ENCODE measurements at places on chromosomes 6 and 20.

DNA sequence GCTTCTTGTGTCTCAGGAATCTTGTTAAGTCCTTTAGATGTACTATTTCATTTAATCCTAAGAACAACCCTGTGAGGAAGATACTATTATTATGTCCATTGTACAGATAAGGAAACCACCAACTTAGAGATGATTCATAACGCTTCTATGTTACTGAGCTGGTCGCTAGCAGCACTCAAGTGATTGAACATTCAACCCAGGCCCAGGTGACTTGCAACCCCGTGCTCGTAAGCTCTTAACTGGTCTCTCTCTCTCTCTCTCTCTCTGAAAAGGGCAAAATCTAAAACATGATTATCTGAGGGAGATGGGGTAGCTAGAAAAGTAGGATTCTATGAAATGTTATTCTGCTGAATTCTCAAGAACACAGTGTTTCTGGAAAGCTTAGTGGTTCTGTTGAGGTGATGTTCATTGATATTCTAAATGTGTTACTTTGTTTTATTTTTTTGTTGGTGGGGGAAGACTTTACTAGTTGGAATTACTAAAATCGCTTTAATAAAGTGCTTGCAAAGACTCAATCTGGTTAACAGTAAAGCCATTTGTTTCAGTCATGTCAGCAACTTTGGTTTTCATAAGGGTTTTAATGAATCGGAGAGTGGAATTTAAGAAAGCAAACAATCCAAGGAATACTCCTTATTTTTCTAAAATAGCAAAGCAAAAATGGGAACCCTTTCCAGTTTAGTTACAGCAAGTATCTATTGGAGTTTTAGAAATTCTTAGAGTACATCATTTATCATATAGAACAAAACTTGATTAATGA lies 265.0 kb upstream of the TAB2 start:
- DNase-seq, result no peak

GRCh38 chr6:161204866-161205557 lies 68.8 kb downstream of the AGPAT4 start:
- no peak for DNase-seq

- no peak for DNase-seq
These were observed 277 bp downstream of the ADGRB3 start for GRCh38 chr6:68635412-68635705.

GRCh38 chr6:24919056-24919892 lies 16.5 kb downstream of the RIPOR2 start:
- DNase-seq, result no peak

GRCh38 chr6:28648035-28648877 lies 122.6 kb downstream of the GPX5 start:
- peak; percentile 12 for DNase-seq

- no peak for DNase-seq
These were observed 118.0 kb upstream of the ARID1B start for GRCh38 chr6:156658966-156659821.

DNA sequence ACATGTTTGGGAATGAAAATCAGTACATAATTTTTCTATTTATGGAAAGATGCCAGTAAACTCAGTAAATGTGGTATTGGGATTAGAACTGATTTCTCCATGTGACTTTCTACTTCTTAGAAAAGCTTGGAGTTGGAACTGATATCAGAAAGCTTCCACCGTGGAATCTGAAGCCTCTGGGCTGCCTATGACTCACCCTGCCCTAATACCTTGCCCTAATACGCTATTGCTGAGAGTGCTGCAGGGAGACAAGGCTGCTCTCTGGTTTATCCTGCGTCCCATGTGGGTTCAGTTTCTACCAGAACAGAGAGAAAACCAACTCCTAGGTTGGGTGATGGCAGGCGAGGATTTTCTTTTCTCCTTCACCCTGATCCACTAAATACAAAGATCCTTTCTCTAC lies 3.3 kb upstream of the STMND1 start:
- no peak for DNase-seq

DNA sequence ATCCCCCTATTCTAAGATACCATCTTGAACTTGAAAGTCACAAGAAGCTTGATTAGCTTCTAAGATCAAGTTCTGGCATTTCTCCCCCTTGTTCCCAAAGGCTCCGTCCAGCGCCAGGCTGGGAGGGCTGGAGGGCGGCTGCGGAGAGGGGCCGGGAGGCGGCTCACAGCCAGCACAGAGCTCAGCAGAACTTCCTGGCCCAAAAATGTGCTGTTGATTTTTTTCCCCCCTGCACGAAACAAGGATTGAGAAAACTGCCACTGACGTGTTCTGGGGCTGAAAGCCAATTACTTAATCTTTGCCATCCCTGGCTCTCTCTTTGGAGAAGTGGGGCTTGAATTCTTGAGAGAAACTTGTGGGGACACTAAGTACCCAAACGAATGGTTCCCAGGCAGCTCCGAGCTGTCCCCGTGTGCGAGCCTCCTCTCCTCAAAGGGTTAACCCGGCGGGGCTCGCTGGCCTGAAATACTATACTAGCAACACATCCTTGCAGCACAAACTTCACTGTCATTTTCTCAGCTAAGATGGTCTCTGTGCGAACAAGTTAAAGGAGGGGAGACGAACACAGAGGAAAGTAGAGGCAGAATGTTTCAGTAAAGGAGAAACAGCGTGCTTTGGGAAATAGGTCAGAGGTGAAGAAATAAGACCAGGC lies 452 bp downstream of the TRAF3IP2 start:
- peak; percentile 53 for DNase-seq

DNA sequence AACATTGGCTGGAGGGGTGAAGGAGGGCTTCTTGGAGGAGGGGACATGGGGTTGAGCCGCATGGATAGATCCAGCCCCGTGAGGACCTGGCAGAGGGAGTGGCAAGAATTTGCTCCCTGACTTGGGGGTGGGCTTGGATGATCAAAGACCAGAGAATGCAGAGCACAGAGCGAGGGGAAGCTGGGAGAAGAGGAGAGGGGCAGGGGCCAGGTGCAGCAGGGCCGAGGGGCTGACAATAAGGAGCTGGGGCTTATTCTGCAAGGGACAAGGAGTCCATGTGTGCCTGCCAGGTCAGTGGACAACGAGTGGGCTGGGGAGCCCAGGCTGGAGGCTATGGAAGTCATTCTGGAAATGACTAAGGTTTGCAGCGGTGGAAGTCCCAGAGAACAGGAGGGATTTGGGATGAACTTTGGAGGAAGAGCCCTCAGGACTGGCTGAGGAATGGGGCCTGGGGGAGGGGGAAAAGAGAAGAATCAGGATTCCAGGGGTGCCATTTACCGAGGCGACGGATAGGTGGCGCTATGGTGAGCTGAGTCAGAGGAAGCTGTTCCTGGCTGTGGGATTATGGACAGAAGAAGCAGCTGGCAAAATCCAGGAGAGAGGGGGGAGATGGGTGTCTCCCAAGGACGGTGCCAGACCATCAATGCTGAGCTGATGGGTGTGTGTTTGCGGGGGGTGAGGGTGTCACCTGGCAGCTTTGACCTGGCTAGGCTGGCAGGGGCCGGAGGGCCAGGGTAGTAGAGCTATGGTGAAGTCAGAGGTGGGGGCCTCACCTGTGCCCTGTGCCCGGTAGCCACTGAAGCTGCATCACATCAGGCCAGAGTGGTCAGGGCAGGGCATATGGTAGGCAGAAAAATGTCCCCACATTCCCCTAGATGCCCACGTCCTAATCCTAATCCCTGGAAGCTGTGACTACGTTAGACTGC lies 7.8 kb downstream of the KCNG1 start:
- DNase-seq, result peak; percentile 39

DNA sequence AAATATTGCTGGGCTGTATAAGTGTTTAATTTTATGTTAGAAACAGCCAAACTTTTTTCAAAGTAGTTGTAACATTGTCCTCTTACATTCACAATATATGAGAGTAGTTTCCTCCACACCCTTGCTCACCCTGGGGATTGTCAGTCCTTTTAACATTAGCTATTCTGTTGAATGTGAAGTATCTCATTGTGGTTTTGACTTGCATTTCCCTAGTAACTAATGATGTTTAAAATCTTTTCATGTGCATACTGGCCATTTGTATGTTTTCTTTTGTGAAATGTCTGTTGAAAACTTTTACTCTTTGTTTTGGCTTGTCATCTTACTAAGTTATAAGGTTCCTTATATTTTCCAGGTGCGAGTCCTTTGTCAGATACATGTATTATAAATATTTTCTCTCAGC lies 32.9 kb downstream of the TRIM38 start:
- DNase-seq, result no peak

DNA sequence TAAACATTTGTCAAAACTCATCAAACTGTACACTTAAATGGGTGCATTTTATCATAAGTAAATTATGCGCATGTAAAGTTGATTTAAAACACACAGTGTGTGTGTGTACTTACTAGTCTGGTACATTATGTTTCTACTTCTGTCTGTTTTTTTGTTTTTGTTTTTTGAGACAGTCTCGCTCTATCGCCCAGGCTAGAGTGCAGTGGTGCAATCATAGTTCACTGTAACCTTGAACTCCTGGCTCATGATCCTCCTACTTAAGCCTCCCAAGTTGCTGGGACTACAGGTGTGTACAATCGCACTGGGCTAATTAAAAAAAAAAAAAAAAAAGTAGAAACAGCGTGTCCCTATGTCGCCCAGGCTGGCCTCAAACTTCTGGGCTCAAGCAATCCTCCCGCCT lies 23.0 kb upstream of the FKBP5 start:
- DNase-seq, result no peak

DNA sequence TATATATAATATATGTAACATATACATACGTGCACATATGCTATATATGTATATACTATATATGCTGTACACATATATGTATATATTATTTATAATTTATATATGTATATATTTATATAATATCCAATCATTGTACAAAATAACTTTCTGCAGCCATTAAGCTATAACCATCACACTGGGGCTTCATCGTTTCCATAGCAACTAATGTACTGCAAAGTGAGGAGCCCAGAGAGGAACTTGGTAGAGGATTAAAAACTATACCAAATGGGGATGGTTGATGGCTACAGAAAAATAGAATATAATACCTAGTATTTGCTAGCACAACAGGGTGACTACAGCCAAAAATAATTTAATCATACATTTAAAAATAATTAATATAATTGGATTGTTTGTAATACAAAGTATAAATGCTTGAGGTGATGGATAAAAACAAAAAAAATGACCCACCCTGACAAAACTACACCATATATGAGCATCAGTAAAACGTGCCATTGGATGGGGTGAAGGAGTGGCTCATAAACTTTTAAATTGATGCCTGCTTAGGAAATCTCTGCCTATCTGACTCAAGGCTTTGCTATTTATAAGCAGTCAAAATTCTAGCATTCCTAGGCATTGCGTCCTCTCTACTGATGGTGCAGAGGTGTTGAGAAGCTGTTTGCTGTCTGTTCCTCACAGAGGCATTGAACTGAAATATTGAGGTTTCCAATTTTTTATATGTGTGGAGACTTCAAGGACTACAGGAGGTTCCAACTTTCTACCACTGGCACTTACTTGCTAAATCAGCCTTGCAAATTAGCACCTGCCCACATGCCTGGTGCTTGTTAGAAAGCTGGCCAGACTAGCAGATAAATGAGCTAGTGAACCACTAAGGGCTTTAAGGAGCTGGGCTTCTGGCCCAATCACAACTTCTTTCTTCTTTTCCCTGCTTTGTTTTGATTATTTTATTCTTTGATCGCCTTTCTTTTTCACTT lies 190.1 kb downstream of the SCP2D1 start:
- no peak for DNase-seq

- no peak for DNase-seq
These were observed 107.9 kb upstream of the NXT1 start for GRCh38 chr20:23242556-23243180.

DNA sequence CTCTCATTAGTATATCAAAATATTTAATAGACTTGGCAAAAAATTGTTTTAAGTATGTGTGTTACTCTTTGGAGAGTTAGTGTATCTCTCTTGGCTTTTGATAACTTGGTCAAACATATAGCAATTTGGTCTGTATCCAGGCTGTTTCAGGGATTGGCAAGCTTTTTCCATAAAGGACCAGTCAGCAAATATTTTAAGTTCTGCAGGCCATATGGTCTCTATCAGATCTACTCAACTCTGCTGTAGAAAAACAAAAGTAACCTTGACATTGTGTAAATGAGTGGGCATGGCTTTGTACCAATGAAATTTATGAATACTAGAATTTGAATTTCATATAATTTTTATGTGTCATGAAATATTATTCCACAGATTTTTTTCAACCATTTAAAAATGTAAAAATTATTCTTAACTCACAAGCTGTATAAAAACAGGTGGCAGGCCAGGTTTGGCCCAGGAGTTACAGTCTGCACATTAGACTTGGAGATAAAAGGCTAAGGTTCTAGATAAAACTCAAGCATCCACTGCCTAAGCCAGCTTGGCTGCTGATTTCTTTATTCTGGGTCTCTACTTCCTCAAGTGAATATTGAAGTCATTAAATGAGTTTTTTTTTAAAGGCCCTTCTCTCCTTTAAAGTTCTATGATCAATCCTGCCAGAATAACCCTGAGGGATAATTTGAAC lies 13.7 kb downstream of the GSTA4 start:
- DNase-seq, result no peak

Measured in left colon (tissue), 2 donors.